NCI-H1417 treated with DMSO at 0.1 percent for 48 hours (cell line): ENCODE measurements at places on chromosomes 2 and 18.

- DNase-seq: peak; percentile 25
Measured at GRCh38 chr18:34631093-34631966, 78.8 kb upstream of the DTNA start.

DNA sequence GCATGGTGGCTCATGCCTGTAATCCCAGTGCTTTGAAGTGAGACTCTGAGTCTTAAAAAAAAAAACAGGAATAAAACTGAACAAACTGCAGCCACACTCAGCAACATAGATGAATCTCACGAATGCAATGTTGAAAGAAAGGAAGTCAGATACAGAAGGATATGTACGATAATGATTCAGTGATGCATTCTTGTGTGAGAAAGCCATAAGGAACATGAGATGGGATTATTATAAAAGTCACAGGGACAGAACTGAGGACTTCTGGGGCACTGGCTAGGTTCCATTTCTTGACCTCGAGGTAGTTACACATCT is 56.9 kb upstream of the SMAD2 start:
- no peak for DNase-seq

DNA sequence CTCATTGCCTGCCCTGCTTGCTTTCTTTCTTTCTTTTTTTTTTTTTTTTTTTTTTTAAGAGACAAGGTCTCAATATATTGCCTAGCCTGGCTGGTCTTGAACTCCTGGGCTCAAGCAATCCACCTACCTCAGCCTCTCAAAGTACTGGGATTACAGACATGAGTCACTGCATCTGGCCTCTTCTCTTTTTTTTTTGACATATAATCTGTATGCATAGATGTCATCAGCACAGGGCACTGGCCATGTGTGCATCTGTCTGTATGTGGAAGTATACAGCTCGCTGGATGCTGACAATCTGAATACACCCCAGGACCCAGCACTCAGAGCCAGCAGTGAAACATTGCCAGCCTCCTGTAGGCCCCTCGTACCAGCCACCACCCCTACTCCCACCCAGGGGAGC is 49.5 kb downstream of the TFCP2L1 start:
- DNase-seq: no peak

GRCh38 chr2:174607989-174608865 is 10.6 kb upstream of the WIPF1 start:
- DNase-seq: no peak

DNA sequence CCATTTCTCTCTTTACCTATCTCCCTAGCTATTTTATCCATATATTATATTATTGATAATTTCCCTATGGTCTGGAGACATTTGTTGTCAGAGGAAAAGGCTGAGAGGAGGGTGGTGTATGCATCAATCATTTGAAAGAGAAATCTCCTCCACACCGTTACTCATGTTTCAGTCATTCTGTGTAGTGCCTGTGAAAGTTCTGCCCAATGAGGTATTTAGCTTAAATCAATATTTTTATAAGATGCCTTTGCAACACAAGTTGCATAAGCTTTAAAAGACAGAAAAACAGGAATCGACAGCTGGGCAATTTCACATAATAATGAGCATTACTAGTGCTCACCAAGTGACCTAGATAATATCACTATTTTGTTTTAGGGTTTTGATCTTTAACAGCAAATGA is 363.7 kb upstream of the FSIP2 start:
- no peak for DNase-seq

GRCh38 chr2:13005761-13006335 is 289.1 kb downstream of the TRIB2 start:
- no peak for DNase-seq

DNA sequence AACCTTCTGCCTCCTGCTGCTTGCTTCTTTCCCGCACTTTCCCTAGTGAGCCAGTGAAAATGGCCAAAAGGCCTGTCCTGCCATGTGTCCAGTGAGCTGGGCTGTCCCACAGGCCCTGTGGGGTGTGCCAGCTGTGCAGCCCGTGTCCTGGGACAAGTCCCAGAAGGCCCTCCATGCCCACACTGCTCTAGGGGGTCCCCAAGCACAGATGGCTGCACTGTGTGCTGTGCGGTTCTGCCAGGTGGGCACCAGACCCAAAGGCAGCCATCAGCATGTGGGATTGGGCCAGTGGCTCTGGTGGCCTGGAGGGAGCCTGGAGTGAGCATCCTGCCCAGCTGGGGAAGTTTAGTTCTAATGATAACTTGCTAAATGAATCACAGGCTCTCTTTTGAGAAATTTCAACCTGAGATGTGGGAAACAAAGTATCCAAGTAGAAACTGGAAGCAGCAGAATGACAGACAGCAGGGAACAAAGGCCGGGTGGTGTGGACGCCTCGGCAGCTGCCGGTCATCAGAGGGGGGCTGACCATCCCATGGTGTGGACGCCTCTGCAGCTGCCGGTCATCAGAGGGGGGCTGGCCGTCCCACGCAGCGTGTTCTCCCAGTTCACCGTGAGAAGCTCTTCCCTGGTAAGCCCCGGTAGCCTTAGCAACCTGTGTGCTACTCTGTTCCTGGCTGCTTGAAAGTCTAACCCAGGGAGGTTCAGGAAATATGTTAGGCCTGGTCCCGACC is 9.9 kb upstream of the CNDP2 start:
- no peak for DNase-seq

GRCh38 chr2:69933839-69934613 is 19.1 kb downstream of the MXD1 start:
- no peak for DNase-seq

- DNase-seq: no peak
Measured at GRCh38 chr18:79778291-79778791, 19.4 kb upstream of the KCNG2 start.

- no peak for DNase-seq
Measured at GRCh38 chr2:10265329-10266132, 37.2 kb upstream of the HPCAL1 start.

DNA sequence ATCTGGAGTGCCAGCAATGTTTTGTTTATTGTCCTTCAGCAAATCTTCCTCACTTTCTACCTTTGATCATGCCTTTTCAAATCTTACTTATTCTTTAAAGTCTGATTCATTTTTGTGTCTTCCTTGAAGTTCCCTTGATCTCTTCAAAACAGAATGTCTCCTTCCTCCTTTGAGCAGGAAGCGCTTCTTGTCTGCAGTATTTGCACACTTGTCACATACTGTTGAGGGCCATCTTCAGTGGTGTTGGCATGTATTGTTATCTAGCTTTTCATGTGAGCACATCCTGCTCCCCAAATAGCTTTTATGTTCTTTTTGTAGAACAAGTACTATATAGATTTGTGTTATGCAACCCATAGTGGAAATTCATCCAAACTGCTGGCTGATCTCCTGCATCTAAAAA is 5.9 kb upstream of the CERS6 start:
- DNase-seq: no peak

DNA sequence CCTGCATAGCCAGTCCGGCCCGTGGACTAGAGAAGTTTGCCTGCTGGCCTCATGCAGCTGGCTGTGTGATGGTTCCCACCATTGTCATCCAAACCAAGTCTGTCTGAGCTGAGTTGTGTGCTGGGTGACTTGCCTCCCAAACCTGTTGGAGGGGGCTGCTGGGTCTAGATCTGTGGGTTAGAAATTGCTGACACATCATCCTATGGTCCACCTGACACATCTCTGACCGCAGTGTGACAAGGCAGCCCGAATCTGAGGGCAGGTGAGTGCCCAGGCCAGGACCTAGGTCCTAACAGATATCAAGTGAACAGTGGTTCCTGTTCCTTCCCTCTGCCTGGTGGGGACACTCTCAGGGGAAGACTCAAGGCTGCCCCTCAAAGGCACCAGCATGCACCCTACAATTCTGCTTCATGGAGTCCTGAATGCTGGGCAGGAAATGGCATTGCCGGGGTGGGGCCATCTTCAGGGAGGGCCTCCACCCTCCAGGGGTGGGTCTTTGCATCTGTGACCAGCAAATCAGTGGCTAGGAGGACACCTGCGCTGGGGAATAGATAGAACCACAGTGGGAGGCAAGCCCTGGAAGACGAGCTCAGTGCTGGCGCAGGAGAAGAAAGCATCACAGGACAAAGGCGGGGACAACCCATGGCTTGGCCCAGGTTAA is 117.9 kb upstream of the ID2 start:
- DNase-seq: no peak

DNA sequence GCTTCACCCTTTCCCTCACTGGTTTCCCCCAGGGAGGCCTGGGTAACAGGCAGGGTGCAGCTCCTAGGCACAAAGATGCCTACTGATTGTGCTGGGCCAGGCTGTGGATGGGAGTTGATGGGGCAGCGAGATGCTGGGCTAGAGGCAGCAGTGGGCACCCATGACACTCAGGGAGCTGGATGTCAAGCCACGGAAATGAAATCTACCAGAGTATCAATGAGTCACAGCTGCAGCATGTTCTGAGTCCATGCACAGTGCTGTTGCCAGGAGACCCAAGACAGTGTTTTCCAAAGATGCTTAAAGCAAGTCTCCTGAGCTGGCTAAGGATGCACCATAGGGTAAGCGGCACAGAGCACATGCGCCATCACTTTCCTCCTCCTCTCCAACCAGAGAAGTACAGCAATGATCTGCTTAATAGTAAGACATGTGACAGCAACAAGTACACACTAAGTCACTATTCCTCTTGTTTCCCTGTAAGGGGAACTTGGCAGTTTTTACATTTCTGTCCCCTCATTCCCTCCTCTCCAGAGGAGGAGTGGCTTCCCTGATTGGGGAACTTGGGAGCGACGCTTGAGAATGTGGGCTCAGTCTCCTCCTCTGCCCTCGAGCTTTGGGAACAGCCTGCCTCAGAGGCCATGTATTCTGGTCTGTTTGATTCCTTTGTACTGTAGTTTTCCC is 57.2 kb downstream of the CDC42EP3 start:
- no peak for DNase-seq

DNA sequence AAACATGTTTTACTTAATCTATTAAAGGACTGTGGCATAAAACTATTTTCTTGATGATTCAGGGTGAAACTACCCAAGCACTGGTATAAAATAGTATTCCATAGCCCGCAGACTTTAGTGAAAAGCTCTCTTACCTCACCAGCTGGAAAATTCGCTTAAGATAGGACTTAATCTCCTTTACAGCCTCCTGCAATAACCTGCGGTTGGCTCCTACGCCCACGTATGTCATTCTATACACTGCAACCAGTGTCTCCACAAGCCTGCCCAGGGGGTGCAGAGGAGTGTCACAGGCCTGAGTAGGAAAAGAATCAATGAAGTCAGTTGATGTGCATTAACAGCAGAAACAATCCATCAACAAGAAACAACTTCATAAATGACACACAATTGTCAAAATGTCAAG is 11.3 kb upstream of the MPP4 start:
- DNase-seq: no peak

GRCh38 chr2:38174131-38174530 is 98.2 kb upstream of the CYP1B1 start:
- DNase-seq: no peak

- DNase-seq: no peak
Measured at GRCh38 chr2:207903236-207903635, 122.1 kb downstream of the PLEKHM3 start.

- no peak for DNase-seq
Measured at GRCh38 chr2:119801040-119801439, 41.3 kb downstream of the PTPN4 start.

DNA sequence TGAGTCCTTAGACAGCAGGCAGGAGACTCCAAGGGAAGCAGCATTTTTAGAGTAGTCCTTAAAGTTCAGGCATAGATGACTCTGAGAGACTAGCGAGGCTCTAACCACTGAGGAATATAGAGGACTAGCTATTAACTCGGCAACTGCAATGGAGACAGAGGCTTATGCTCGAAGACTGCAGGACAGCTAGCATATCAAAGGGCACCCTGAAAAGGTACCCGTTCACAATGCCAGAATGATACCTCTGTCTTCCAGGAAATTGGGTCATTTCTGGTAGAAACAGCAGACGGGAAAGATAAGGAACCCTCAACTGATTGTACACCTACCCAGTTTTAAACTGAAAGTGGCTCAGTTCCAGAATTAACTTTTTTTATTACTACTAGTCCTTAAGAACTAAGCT is 1204.0 kb upstream of the ZEB2 start:
- DNase-seq: no peak

- no peak for DNase-seq
Measured at GRCh38 chr18:37524498-37525261, 40.9 kb downstream of the CELF4 start.

- no peak for DNase-seq
Measured at GRCh38 chr2:42404676-42405075, 43.7 kb upstream of the COX7A2L start.

- no peak for DNase-seq
Measured at GRCh38 chr2:152387041-152387440, 52.1 kb downstream of the FMNL2 start.

DNA sequence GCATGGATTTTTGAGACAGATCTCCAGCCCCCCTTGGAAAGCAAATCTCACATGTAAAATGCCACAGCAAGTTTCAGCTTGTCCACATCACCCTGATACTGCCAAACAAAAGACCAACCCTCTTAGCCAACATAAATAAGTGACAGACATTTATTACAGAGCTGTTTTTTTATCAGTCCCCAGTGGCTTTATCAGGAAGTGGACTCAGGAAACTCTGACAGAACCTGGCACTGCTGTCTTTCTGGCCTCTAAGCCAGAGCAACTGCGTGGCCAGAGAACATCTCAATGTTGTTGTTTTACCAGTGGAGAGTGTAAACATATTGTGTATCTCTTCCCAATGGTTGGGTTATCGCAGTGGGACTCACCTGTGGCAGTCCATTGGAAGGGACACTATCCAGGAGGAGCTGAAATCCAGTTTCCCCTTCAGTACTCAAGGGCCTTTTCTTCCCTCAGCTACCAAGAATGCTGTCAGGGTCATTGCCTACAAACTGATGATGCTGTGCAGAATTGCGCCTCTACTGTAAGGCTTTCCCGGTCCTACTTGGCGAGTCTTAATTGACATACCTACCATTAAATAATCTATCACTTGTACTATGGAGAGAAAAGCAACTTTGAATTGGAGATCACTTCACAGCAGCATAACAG is 22.0 kb downstream of the SLC14A1 start:
- no peak for DNase-seq

DNA sequence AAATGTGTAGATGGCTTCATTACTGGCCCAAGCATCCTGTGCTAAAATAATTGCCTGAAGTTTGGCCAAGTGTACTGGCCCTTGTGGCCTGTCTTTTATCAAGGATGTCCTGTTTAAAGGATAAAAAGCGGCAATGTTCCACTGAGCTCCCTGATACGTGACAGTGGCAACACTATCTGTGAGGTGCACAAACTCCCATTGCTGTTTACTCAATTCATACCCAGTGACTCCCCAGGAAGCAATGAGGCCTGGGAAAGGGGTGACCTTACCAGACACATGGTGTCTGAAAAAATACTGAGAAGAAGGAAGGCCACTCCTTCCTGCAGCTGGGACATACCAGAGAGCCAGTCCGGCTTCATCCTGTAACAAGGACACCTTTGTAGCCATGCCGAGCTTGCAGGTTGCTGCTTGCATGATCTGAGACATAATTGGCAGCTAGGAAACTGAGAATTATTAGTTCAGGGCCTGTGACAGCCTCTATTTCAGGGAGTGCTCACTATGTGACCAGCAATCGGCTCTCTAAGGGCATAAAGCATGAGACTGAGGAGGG is 198.5 kb upstream of the LRATD1 start:
- no peak for DNase-seq
